ENCODE measurements at places on chromosomes 5 and 9.

DNA sequence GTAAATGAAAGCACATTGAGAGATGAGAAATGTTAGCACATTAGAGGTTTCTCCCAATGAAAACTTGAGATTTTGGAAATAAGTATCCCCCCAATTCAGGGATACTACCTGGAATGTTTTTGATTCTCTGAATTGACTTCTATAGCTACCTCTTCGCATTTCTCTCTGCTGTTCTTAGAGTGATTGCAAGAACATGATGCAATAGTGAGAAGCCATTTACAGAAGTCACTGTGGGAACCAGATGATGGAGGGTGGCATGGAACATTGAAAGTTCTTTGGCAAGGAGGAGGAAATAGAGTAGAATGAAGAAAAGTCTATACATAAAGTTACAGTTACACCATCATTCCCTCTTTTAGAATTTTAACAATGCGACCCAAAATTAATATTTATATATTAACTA, 9.2 kb downstream of the NPR3 start:
- no peak for DNase-seq

- DNase-seq: no peak
Measured at GRCh38 chr9:70485273-70485858, 70.9 kb upstream of the KLF9 start.

DNA sequence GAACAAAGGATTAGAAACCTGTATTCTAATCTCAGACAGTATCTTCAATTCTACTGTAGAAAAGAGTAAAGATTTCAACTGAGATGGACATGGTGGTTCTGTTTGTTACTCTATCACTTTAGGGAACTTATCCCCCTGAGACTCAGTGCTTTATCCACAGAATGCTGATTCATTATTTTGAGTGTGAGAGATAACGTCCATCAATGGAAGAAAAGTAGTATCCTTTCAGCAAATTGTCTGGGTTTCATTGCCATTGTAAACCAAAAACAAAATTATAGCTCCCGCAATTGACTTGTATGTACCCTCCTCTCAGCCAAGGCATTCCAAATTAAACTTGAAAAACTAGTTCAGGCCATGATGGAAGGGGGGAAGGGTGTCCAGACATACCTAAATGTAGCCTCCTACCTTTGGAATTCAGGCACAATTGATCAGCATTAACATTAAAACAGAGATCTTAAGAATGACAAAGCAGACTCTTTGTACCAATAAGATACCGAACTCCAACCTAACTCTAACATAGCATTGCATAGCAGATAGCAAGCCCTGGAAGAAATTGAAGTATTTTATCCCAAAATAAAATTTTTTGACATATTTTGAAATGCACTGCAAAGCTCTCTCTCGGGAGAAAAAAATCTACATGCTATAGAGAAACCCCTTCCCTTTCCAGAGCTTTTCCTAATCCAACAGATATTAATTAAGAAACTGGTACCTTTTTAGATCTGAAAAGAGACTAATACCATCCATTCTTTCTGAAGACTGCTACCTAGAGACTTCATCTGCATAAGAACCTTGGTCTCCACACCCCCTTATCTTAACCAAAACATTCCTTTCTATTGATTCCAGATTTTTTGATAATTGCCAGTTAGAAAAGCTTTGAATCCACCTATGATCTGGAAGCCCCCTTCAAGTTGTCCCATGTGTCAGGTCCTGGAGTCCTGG, 1055.7 kb downstream of the PTPRD start:
- DNase-seq: no peak

GRCh38 chr5:96196890-96197289, 235.2 kb upstream of the ELL2 start:
- DNase-seq: no peak

DNA sequence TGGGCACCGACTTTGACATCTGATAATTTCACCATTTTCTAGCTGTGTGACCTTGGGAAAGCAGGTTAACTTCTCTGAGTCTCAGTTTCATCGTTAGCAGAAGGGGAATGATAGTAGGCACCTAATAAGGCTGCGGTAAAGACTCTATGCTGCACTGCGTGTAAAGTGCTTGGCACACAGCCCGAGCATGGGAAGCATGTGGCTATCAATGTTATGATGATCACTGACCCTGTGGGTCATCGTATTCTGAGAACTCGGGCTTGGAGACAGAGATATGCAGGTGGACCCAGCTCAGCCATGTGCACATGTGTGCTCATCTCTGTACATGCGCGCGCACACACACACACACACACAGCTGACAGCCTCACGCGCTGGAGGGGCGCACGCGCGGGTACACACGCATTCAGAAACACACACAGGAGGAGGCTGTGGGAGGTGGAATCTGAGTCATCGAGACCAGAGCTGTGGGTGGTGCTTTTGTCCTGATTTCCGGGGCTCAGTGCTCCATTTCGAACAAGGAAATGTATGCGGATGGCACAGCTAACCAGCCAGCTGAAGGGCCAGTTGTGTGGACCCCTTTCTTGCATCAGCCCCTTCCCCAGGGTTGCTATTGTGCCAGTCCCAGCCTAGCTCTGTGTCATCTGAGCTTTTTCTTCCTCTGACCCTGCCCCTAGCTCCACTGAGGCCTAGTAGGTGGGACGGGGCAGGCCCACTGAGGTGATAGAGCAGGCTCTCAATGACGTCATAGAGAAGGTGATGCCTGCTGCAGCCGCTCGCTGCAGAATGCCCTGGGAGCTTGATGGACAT, 11.1 kb upstream of the ARAP3 start:
- DNase-seq: peak; percentile 69

DNA sequence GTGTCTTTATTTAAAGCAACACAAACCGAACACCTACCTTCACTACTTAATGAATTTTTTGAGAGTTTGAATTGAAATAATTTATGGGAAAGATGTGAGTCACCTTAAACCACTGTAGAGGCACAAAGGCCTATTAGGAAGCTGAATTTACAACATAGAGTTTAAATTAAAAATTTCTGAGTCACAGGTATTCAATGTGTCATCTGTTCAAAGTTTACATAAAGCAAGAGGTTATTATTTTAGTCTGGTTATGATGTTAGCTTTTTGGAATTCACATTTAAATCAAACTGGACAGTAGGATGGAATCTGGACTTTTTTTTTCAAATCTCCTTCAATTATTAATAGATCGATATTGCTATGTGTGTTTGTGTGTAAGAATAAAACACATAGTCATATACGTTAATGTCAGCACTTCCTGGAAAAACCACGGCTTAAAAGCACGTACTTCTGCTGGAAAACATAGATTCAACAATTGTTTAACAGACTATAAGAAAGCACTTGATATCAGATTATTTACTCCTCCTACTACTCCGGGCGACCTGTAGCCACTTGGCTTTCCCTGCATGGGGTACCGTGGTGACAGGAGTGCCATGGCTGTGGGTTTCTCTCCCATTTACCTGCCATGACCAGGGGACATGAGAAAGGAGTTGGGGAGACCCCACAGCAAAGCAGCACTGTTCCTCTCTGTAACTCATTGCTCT, 638.6 kb downstream of the SEMA5A start:
- no peak for DNase-seq
